Epithelial cell of proximal tubule (primary cell): ENCODE measurements at places on chromosomes 1 and 21.

GRCh38 chr1:246677842-246678241, 46.4 kb upstream of the SCCPDH start:
- no peak for DNase-seq

DNA sequence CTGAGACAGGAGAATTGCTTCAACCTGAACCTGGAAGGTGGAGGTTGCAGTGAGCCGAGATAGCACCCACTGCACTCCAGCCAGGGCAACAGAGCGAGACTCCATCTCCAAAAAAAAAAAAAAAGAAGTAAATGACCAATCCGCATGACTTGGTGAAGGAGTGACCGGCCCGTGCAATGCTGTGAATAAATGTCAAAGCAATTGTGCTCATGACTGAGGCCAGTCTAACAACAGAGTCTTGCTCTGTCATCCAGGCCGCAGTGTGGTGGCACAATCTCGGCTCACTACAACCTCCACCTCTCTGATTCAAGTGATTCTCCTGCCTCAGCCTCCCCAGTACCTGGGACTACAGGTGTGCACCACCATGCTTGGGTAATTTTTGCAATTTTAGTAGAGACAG, 27.8 kb upstream of the SLC19A1 start:
- DNase-seq = no peak

DNA sequence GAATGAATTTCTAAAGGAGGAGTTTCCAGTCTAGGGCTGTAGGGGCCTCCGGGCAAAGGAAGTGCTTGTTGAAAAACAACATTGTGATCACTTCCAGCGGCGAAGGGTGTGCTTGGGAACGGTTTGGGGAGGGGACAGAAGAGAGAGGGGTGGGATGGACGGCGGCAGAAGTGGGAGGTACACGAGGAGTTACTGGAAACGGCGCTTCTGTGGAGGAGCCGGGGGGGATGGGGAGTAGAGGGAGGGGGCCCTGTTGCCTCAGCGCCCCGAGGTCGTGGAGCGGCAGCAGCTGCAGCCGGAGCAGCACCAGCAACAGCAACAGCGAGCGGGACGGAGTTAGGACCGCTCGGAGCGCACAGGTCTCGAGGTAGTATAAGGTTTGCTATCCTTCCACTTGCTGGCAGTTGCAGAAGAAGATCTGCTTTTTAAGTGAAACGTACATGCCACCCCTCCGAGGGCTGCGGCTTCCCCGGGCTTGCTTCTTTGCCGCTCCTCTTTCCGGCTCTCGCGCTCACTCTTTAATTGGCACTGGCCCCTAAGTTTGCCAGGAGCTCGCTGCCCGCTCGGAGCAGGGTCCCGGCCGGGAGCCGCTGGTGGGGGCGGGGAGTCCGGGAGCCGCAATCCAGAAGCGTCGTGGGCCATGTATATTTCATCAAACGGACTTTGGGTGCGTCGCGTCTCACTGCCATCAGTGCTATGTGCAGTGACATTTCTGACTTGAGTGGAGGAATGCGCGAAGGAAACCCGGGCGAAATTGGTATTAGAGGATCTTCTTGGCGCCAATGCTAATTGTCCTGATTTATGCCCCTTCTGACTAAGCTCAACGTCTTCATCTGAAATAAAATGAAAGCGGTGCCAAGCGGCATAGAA, 771 bp upstream of the NTNG1 start:
- peak; percentile 43 for DNase-seq

DNA sequence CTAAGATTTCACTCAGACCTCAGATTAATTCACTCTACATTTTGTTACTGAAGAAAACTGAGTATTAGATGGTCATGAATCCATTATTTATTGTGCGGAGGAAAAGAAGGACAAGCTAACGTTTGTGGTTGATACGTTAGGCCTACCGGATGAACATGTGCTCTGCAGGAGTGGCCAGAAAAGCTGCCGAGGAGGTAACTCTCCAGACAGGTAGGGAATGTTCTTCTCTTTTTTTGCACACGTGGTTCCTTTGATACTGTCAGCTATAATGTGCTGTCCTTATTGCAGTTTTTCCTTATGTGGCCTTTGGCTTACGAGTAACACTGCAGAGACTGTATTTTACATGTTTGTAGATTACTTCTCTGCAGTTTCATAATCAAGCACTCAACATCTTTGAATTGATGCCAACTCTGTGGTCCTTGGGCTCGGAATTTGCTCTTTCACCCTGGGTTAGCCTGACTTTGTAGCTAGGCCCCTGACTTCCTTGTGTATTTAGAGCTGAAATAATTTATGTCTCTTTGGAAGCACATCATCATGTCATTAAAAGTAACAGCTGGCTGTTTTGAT, 13.6 kb downstream of the MTR start:
- peak; percentile 9 for DNase-seq

- no peak for DNase-seq
Observed at GRCh38 chr1:56255516-56256152, 323.7 kb downstream of the PLPP3 start.
